ENCODE measurements at places on chromosomes 7 and 10. TPM values are rescaled to one million over a fixed set of nuclear protein-coding genes. Genes with fewer than 3 reads are reported as not detected.

The SCRN1 gene
- 60.2 TPM for total RNA-seq

- no peak for DNase-seq
Observed at GRCh38 chr10:63930584-63930983, 409.4 kb downstream of the REEP3 start.

The INSIG1 gene
- total RNA-seq = 83.2 TPM

GRCh38 chr7:116957874-116958273 lies 4.6 kb downstream of the ST7 start:
- DNase-seq = no peak

The ITPRID1 gene
- total RNA-seq = 1.7 TPM
